Activated naive CD8-positive, alpha-beta T cell treated with anti-CD3 and anti-CD28 coated beads for 36 hours (primary cell): ENCODE measurements at places on chromosomes 13 and 19.

DNA sequence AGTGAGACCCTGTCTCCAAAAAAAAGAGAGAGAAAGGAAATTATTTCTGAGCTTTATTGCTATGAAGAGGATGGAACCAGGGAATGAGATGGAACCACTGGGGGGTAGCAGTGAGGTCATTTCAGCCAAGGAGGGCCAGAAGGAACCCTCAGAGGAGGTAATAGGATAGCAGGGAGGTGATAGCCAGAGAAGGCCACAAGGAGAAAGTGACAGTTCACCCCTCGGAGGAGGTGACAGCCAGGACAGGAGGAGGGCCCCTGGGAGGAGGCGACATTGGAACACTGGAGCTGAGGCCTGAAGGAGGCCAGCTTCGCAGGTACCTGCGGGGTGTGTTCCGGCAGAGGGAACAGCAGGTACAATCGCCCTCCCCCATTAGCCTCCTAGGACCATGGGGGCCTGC is 675 bp upstream of the PGPEP1 start:
- no peak for DNase-seq

DNA sequence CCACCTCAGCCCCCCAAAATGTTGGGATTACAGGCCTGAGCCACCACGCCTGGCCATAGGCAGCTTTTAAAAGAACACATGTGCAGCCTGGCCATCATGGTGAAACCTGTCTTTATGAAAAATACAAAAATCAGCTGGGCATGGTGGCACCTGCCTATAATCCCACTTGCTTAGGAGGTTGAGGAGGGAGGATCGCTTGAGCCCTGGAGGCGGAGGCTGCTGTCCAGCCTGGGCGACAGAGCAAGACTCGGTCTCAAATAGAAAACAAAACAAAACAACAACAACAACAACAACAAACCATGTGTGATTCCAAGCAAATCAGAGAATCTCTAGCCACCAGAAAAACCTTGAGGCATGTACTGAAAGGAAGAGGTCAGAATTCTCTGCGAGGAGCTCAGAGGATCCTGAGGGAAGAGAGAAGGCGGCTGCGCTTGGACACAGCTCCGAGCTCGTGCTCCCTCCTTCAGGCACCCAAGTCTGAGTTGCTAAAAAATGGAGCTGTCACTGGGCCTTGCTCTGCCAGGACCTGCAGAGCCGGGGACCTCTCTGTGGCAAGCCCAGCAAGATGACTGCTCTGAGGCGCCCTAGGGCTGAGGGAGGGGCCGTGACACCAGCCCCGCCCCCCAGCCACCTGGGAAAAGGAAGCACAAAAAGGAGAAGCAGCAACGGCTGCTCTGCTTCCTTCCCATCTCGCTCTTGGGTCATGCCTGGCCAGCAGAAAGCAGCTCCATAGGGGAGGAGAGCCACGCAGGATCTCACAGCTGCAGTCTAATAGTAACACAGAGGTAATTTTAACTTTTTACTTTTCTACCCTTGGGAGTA is at the start of gene ARL11:
TSS of gene ARL11 (plus strand) at position 677 of the 822 bp plus-strand sequence. CDS start 1,941 bp downstream, outside the sequence.
- DNase-seq, result peak; percentile 64

- no peak for DNase-seq
Measured at GRCh38 chr19:1370579-1371361, 12.9 kb upstream of the NDUFS7 start.

GRCh38 chr13:41563341-41563983 is 106.1 kb downstream of the RGCC start:
- no peak for DNase-seq
